ENCODE measurements at places on chromosomes 13 and 19.

DNA sequence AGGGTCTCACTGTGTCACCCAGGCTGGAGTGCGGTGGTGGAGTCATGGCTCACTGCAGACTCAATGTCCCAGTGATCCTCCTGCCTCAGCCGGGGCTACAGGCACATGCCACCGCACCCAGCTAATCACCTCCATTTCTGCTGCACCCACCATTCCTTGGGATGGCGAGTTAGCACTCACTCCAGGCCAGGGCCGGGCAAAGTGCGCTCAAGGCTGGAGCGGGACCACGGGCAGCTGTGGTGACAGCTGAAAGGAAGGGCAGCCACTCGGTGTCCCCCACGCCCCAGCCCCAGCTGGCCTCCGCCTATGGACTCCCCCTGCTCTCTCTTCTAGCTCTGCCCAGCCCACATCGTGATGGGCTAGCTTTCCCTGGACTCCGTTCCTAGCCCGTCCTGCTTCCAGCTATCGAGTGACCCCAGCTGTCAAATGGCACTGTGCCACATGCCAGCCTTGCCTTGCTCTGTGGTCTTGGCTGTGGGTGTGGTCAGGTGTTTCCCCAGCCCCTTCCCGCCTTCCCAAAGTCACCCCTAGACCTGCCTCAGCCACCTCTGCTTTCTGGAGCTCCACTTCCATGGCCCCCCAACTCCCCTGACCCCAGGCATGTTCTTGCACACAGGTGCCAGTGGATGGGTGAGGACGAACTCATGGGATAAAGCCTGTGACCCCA lies 4.1 kb downstream of the MICOS13 start:
- DNase-seq, result no peak

GRCh38 chr19:14147797-14148605 lies 11.6 kb upstream of the ASF1B start:
- DNase-seq, result peak; percentile 39

- no peak for DNase-seq
These were observed 1.5 kb downstream of the GPR18 start for GRCh38 chr13:99256709-99257108.

DNA sequence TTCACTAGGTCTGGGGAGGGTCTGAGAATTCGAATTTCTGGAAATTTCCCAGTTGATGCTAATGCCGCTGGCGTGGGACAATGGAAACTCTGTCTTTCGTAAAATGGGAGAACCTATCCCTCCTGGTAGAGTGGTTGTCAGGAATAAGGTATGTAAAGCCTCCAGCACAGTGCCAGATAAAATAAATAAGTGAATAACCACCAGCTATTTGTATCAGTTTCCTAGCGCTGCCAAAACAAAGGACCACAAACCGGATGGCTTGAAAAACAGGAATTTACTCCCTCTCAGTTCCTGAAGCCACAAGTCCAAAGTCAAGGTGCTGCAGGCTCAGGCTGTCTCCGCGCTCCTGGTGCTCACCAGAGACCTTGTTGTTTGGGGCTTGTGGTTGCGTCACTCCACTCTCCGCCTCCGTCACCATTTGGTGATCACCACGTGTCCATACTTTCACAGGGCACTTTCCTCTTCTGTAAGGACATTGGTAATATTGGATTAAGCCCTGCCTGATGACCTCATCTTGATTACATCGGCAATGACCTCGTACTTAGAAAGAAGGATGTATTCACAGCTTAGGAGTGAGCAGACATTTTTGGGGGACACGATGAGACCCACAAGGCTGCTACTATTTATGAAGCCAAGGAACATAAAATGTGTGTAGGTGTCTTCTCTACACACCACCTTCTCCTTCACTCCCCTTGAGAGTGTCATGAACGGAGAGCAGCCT lies 428.5 kb downstream of the IRS2 start:
- DNase-seq, result no peak

DNA sequence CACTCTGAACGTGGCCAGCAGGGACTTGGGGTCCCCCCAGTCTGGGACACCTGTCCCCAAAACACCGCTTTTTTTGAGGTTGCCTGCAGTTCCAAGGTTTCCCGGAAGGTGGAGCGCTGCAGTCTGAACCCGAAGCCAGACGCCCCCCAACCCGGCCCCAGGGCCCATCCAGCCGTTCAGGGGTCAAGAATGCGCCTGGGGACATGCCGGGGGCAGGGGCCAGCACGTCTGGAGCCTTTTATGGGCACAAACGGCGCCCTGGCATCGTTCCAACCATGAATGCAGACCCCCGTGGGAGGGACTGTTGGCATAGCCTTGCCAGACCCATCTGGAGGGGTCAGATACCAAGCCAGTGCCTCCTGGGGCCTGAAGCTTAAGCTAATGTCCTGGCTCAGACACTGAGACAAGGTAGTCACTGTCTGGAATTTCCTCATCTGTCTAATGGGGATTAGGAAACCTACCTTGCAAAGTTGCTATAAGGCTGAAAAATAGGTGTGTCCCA lies 6.9 kb downstream of the S1PR5 start:
- peak; percentile 35 for DNase-seq

DNA sequence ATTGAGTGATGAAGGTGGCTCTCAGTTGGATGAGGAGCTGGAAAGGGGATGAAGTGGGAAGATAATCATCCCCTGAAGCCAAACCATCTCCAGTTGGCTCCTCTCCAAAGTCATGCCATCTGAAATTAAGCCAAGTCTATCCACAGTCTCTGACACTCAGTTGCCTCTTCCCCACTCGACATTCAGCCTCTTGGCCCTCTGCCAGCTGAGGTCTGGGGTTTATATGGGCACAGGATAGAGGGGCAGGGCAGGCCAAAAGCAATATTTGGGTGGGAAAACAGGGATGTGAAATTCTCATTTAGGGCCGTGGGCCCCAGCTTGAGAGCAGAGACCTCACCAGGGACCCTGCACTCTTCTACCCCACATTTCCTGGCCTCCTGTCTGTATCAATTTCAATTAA lies 85.9 kb downstream of the SLITRK1 start:
- no peak for DNase-seq

- DNase-seq, result no peak
These were observed 1.5 kb downstream of the ZNF627 start for GRCh38 chr19:11598746-11599145.

DNA sequence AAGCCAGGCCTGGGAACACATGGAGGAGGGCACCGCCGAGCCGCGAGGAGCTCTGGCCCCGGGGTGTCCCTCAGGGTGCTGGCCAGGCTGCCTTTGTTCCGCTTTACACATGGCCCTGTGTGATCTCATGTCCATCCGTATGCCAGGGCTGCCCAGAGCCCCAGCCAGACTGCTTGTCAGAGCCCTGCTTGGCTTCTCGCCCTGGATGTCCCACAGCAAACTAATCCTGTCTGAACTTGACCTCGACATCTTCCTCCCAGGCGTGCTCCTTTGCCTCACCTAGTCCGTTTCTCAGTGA lies 14.3 kb downstream of the BCKDHA start:
- no peak for DNase-seq

Data from activated CD4-positive, alpha-beta T cell treated with anti-CD3 and anti-CD28 coated beads for 24 hours (primary cell).